ENCODE measurements at places on chromosomes 3 and 15.

GRCh38 chr3:44885618-44886017, 11.2 kb downstream of the TGM4 start:
- DNase-seq: no peak

GRCh38 chr15:86916671-86917360, 837.1 kb downstream of the AGBL1 start:
- no peak for DNase-seq

DNA sequence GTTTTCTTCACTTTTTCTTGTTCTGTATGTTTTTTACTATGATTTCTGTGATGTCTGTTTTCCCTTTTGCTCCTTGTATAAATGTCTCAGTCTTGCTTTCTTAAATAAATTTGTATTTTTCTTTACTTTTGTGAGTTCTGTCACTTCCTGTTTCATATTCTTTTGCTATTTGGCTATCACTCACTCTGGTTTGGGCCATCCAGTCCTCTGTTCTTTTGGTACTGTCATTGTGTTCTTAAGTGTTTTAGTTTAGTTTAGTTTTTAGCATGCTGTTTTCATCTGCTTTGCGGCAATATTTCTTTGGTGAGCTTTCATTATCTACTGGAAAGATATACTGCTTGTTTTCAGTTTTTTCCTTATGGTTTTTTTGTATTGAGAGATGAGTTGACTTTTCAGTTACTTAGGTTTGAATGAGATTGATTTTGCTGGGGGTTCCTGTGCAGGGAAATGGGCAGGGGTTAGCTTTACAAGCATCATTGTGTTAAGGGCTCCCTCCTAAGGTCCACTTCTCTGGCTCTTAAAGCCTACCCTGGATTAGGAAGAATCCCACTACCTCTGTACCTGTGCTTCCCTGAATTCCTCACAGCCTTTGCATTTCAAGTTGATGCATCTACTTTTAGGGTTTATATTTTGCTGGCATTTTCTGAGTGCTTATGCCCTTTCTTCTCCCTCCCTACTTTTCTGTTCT, 35.1 kb downstream of the PDCD6IP start:
- DNase-seq: no peak

DNA sequence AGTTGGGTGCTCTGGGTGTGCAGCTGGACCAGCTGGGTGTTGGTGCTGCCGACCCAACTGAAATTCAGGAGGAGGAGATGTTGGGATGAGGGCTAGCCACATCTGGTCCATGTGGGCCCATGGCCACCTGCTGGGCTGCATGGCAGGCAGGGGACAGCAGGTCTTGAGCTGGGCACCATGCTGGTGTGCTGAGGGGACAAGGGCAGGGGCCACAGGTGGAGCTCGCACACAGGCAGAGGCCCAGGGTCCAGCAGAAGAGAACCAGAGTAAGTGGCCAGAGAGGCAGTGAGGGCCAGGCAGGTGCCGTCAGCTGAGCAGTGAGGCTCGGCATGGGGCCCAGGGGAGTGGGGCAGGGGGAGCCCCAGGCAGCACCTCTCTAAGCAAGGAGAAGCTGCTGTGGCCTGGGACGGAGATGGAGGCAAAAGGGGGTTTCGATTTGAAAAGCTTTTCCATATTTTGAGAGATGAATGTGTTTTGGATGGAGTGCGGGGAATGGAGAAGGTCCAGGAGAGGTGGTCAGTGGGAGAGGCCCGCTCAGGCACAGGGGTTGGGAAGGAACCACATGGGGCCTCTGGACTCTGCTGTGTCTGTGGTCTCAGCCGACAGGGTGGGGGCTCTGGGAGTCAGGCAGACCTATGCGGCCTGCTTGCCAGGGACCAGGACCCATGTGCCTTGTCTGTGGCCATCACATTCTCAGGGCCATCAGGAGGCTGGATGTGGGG, 30.5 kb upstream of the PLXNA1 start:
- no peak for DNase-seq

- no peak for DNase-seq
These were observed 242.9 kb upstream of the C2CD4B start for GRCh38 chr15:62407962-62408361.

DNA sequence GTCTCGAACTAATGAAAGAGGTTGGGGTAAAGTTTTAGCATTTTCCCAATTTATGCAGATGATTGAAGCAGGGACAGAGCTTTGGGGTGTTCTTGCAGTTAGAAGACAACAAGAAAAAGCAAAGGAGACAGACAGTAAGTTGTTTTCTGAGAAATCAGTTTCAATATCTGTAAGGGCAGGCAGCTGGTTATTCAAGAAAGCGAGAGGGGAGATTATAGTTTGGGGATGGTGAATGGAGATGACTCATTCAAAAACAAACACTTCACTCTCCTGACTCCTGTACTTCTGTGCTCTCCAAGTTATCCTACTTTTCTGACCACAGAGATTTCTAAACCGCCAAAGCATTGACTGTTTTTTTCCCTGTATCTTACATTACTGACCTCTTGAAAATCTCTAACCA, 352.0 kb downstream of the GAP43 start:
- DNase-seq: peak; percentile 51

DNA sequence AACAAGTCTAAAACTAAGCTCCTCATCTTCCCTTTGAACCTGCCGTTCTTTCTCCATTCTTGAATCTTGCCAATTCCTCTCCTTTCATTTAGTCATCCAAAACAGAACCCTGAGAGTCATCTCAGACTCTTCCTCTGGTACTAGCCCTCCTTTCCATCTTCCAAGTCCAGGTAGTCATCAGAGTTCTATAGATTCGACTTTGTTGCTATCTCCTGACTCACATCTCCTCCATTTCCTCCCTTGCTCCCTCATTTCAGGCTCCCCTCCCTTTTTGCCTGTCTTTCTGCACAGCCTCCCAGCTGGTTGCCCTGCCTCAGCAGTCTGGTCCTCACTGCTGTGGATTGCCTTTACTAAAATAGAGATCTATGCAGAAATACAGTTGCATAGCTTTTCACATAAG, 4.7 kb downstream of the ATG7 start:
- DNase-seq: no peak

DNA sequence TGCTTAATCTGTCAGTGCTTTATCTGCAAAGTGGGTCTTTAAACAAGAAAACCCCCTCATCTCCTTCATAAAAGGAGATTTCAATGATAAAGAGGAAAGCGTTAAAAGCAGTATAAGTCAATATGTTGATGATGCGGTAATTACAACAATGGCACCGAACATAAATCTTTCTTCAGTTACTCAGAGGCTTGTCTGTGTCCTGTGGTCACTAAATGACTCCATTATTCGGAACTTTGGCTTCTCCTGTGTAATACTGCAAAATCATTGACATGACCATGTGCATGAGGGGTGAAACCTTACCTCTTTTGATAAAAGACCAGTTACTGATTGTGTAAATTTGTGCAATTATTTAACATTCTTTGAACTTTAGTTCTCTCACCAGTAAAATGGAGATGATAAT, 4.8 kb upstream of the USP3 start:
- DNase-seq: no peak

DNA sequence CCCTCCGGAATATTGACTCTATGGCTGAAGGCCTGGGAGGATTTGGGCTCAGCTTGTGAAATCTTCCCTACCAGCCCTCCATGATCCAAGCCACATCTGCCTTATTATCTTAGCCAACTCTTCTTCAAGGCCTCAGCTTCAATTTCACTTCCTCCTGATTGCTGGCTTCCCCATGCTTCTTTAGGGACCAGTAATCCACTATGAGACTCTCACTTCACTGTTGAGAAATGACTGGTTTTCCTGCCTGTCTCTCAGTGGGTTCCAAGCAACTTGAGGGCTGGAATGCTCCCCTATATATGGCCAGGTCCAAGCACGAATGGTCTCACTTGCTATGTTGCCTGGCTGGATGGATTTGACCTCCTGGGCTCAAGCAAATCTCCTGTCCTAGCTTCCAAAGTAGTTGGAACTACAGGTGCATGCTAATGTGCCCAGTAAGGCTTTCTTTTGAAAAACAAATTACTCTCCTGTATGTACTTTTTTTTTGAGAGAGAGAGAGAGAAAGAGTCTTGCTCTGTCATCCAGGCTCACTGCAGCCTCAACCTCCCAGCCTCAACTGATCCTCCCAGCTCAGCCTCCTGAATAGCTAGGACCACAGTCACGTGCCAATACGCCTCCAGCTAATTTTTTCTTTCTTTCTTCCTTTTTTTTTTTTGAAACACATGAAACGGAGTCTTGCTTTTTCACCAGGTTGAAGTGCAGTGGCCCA, 7.9 kb upstream of the PIK3CB start:
- DNase-seq: peak; percentile 31

- no peak for DNase-seq
These were observed 18.1 kb downstream of the CX3CR1 start for GRCh38 chr3:39261726-39262125.

DNA sequence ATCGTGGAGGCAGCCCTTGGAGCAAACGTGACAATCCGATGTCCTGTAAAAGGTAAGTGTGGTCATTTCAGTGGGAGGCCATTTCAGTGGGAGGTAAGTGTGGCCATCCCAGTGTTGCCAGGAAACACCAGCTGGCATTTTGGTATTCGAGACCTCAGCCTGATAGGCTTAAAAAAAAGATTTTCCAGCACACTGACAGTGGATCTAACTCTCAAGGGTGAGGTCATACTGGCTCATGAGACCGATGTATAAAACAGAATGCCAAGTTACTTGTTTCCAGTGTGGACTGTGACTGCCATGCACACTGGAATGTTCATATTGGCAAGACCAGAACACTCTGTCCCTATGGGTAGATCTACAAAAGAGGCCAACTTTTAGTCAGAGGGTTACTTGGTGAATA, 244.4 kb upstream of the GOLGA6L4 start:
- DNase-seq: no peak

GRCh38 chr15:98708037-98708590, 59.8 kb downstream of the IGF1R start:
- no peak for DNase-seq

DNA sequence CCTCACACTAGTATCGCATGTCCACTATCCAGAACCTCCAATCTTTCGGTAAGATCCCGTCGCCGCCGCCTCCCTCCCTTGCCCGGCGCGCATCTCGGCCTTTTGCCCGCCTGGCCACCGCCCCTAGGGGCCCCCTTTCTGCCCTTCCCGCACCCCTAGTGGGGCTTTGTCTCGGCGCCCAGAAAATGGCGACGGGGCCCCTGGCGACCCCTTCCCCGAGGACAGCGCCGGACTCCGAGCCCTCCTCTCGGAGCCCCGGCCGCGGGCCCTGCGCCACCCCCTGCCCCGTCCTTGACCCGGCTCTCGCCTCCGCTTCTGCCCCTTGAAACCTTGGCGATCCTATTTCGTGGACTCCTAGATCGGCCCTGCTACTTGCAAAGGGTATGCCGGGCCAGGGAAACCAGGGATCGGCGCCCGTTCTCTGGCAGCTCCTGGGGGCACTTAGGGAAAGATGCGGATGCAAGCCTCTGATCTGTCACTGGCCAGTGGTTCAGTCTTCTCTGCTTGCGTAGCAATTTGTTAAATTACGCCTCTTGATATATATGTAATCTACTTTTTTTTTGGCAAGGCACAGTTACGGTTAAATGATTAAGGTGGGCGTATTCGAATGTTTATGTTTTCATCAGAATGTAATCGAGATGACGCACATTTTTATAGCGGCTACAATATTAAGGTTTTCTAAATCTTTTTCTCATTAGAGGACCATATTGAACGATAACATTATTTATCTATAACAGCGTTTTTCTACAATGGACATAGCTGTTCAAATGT, 603 bp downstream of the EIF1B start:
- peak; percentile 58 for DNase-seq
